Stimulated activated CD8-positive, alpha-beta memory T cell treated with anti-CD3 and anti-CD28 coated beads, Interleukin-7, amount 100 ng/mL, for 4 hours (primary cell): ENCODE measurements at places on chromosomes 3 and 15.

- no peak for DNase-seq
These were observed 102.4 kb upstream of the HACD2 start for GRCh38 chr3:123687286-123687685.

GRCh38 chr3:135973841-135974240 lies 8.3 kb downstream of the PPP2R3A start:
- no peak for DNase-seq

DNA sequence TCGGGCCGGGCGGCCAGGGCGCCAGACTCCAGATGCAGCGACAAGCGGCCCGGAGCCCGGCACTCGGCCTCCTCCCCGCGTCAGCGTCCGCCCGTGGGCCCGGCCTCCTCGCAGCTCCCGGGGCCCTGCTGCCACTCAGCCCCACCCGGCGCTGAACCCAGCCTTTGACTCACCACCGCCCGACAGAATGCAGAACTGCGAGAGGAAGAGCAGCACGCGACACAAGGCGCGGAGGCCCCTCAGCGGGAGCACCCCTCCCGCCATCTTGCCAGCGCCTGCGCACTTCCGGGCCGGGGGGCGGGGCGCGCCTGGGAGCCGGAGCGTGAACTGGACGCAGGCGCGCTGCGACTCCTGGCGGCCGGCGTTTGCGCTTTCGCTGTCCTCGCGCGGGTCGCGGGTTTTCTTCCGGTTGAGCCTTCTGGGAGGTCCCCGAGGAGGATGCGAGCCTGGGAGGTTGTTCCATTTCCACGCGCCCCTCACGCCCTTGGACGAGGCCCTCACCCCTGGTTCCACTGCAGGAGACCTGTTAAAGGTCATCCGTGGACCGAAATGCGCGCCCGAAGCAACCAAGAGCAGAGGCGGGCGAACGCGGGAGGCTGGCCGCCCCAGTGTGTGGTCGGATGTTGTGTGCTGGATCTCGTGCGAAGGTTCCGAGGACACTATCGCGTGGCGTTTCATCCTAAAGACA lies at the start of gene TM2D3:
Gene TM2D3, minus strand, starts transcription at position 284 of the 688 bp plus-strand sequence. Its CDS starts 20 bp downstream, at position 264.
- peak; percentile 94 for DNase-seq

- DNase-seq: no peak
These were observed 604 bp downstream of the LTK start for GRCh38 chr15:41512940-41513505.

DNA sequence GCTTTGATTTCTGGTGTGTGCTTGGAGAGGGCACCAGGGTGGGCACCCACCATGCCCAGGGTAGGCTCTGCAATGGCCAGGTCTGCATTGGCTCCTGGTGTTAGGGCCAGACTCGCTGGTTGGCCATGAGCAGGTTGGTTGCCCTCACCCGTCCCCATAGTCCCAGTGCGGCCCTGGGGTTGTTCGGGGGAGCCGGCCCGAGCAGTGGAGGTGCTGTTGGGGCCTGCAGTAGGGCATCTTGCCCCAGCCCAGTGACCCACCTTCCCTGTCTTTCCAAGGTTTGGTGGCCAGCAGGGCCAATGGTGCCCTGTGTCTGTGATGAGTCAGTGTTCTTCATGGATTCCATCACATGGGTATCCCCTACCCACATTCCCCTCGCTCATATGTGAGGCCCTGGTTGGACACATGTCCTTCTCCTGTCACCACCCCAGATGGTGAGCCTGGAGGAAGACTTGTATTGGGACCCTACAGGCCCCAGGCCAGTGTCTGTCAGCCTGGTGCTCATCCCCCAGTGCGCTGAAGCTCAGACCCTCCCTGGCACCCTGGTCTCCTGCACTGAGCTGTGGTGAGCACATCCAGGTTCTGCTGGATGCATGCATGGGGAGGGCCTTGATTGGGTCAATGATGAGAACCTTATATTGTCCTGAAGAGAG lies 190.1 kb downstream of the UBE3A start:
- no peak for DNase-seq

- DNase-seq: no peak
These were observed 60.2 kb downstream of the PIAS1 start for GRCh38 chr15:68114356-68114755.

DNA sequence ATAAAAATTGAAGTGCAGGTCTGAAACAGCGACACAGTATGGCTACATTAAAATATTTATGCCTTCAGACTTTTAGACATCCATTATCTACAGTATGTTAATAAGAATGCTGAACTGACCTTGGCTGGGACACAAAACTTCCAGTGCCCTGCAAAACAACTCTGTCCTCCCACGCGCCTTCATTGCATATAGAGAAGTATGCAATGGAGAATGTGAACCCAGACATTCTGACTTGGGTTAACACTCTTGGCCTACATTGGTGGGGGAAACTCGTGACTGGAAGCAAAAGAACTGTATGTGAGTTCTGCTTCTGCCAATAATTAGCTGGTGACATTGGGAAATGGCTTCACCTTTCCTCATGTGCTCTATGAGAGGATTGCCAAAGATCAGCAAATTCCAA lies 110.5 kb upstream of the SLC24A5 start:
- DNase-seq: no peak

- DNase-seq: no peak
These were observed 296.6 kb upstream of the LMCD1 start for GRCh38 chr3:8204853-8205650.

DNA sequence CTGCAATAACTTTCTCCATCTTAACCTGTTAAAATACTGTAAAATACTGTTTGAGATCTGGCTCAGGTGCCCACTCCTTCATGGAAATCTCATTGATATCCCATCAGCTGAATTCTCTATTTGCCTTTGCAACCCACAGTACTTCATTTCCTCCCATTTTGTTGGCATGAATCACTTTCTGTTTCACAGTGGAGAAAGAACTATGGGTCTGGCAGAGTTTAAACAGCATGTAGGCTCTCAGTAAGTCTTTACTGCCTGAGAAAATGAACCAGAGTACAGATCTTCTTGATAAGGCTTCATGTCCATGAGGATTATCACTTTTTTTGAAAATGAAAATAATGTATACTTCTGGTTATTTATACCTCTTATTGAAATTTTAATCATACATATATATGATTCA lies 245.9 kb downstream of the NAALADL2 start:
- no peak for DNase-seq

DNA sequence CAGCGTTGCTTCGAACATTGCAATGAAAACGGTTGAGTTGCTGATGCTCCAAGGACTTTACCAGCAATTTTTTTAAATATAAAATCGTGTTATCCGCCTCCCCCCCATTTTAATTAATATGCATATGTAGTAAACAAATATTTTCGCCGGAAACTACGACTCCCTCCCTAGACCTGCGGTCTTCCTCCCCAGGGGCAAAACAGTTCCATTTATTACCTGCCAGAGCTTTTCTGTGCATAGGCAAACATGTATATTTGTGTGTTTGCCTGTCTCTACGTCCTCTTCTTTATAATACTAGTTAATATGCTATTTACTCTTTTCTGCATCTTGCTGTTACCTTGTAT lies 593 bp upstream of the RSL24D1 start:
- no peak for DNase-seq

DNA sequence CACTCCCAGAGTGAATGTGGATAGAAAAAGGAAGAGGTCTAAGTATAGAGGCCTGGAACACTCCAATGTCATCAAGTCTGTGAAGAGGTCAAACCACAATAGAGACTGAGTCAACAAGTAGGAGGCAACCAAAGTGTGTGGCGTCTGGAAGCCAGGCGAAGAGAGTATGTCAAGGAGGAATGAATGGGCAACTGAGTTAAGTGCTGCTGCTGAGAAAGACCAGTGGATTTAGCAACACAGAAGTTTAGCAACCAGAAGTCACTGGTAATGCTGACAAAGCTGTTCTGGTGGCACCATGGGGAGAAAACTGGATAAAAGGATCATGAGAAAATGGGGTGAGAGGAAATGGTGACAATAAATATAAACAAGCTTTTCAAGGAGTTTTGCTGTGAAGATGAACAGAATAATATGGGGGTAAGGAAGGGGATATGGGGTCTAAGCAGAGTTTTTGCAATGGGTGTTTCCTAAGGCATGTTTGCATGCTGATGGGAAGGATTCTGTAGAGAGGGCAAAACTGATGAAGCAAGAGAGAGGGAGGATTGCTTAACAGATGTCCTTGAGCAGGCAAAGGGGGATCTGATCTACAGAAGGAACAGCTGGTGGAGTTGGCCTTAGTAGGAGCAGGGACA lies 38.4 kb downstream of the PCOLCE2 start:
- DNase-seq: no peak

DNA sequence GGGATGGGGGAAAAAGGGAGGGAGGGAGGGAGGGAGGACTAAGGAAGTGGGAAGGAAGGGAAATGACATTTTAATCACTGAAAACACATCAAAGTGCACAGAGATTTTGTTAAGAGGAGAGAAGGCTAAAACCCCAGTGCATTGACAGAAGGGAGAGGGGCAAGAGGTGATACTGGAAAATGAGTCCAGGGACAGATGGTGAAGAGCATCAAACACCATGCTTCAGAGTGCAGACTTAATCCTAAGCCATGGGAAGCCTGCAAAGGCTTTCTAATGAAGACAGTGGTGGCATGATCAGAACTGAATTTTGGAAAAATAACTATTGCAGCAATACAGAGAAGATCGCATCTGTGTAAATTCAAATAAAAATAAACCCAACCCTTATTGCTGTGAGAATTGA lies 41.8 kb downstream of the HGD start:
- DNase-seq: no peak

- DNase-seq: no peak
These were observed 279.4 kb upstream of the TLE3 start for GRCh38 chr15:70376929-70377691.

- DNase-seq: no peak
These were observed 107.2 kb downstream of the PYDC2 start for GRCh38 chr3:191568206-191568605.

DNA sequence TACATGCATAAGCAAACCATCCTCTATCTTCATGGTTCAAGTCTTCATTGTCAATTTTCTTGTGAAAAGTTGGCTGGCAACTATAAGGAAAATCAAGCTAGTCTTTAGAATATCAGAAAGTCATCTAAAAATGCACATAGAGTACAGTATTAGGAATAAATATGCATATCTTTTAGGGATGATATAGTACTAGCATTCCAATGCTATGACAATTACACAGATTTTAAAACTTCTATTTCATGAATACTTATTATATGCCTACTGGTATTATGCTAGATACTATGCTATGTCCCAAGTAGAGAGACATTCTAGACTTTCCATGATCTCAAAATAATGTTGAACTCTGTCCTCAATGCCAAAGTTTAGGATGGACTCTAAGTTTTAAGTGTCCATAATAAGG lies 81.3 kb upstream of the NAALADL2 start:
- no peak for DNase-seq

DNA sequence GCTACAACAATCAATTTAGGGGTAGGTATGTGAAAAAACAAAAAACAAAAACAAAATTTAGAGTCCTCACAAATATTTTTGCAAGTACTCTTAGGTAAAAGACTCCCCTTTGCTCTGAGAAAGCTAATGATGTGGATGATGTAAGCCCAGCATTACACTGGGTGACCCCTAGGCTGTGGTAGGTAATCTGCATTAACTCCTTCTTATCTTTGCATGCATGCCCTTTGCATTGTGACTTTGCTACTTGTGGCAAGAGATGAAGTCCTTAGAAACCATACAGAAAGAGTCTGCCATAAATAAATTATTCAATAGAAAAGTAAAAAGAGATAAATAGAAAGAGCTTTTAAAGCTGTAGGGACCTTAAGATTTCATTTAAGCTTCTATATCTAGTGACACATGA lies 159.7 kb upstream of the MBNL1 start:
- DNase-seq: no peak

- DNase-seq: no peak
These were observed 103.6 kb upstream of the ICE2 start for GRCh38 chr15:60582370-60583036.

GRCh38 chr3:87260270-87260669 lies 16.1 kb downstream of the POU1F1 start:
- no peak for DNase-seq

DNA sequence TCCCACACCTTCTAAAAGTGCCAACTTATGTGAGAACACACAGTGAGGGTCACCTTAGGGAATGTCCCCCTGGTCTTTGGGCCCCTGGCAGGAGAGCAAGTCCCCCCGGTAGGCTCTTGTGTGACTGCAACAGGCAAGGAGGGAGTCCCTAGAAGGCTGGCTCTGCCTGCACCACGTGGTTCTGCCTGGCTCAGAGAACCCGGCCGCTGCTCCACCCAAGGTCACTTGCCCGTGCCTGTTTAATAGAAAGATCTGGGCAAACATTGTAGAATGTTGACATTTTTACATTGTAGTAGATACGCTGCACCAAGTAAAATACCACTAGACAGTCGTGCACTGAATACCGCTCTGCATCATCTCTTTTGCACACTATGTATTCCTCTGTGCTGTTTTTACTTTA lies 21.9 kb downstream of the GABRA5 start:
- no peak for DNase-seq

DNA sequence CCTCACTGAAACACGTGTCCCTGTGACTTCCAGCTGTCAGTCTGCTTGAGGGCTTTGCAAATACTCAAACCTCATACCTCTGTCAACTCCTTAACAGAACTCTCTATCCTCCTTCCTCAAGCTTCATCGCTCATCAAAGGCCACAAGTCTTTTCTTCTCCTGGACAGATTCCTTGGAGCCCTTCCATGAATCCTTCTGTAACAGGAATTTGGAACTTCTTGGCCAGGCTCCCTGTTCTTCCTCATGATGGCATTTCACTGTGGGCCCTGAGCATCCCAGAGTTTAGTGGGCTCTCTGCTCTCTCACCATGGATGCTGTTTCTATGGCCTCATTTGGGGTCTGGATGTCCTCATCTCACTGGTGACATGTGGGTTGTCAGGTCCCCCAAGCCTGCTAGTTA lies 105.0 kb upstream of the TLE3 start:
- DNase-seq: no peak

GRCh38 chr3:4978204-4978965 lies 852 bp upstream of the BHLHE40 start:
- DNase-seq: no peak

- DNase-seq: no peak
These were observed 70.1 kb downstream of the TBC1D2B start for GRCh38 chr15:78007211-78007931.

DNA sequence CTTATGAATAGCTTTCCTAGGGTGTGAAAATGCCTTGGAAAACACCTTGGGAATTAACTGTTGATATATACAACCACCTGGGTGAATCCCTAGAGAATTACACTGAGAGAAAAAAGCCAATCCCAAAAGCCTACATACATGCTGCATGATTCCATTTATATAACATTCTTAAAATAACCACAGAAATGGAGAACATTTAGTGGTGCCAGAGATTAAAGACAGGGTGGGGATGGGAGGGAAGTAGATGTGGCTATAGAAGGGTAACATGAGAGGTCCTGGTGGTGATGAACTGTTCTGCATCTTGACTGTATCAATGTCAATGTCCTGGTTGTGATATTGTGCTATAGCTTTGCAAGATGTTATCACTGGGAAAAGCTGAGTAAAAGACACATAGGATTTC lies 291.0 kb downstream of the CLSTN2 start:
- DNase-seq: no peak

DNA sequence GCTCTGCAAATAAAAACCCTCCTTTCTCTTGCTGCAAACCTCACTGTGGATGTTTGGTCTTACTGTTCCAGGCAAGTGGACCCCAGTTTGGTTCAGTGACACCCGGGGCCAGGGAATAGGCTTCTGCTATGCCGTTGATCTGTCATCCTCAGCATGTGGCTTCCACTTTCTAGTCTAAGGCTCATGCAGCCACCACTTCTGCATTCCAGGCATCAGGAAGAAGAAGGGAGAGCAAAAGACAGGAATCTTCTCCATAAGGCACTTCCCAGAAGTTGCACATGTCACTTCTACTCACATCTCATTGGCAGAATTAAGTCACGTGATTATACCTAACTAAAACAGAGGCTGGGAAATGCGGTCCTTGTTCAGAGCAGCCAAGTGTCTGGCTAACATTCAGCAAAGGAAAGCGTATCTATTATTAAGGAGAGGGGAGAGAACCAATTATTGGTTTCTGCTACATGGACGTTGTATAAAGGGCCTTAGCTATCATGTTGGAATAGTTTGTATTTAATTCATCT lies 173.6 kb upstream of the PFN2 start:
- no peak for DNase-seq
